T-cell (primary cell): ENCODE measurements at places on chromosomes 7 and 10. TPM values are rescaled to one million over a fixed set of nuclear protein-coding genes. Genes with fewer than 3 reads are reported as not detected.

GSDME gene
- 0.50 TPM for total RNA-seq

GRCh38 chr10:114328441-114328812 is 75.9 kb downstream of the AFAP1L2 start:
- DNase-seq, result no peak

DNA sequence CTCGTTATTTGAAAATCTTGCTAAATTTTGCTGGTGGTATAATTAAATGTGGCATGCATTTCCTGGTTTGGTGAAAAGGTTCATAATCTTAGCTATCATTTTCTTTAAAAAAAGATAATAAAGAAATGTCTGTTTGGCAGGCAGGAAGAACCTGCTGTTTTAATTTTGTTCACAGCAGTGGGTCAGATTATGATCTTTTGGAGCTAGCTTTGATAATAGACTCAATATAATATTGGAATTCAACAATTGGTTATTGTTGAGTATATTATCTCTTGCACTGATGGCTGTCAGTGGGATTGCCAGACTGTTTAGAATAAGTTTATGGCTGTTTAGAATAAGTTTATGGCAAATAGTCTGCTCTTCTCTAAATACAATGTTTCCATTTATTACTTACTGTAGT is 35.1 kb downstream of the MXI1 start:
- no peak for DNase-seq

DNA sequence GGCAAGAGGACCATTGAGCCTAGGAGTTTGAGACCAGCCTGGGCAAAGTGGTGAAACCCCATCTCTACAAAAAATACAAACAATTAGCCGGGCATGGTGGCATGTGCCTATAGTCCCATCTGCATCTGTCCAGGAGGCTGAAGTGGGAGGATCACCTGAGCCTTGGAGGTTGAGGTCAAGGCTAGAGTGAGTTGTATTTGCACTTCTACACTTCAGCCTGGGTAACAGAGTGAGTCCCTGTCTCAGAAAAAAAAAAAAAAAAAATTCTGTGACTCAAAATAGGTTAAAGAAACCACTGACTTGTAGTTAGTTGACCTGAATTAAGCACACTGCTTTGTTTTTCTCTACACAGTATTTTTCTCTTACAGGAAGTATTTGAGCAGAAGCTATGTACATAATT is 74.4 kb downstream of the METTL2B start:
- DNase-seq, result no peak

RTKN2 gene
- total RNA-seq, result 9.0 TPM

GRCh38 chr10:112507046-112507445 is 60.0 kb downstream of the VTI1A start:
- no peak for DNase-seq
